ENCODE measurements at places on chromosomes 4 and X.

DNA sequence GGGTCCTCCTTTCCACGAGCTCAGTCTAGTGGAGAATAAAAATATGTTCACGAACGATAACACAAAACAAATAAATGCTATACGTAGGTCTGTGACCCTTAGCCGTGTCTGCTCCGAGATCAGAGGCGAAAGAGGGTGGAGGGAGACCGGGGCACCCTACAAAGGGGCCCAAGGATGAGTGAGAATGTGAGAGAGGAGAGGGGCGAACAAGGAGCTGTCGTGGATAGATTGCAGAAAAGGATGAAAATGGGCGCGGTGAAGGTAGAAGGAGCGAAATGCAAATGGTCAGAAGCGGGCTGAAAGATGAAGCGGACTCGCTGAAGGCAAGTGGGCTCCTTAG is 6.2 kb upstream of the ZBTB33 start:
- no peak for DNase-seq

DNA sequence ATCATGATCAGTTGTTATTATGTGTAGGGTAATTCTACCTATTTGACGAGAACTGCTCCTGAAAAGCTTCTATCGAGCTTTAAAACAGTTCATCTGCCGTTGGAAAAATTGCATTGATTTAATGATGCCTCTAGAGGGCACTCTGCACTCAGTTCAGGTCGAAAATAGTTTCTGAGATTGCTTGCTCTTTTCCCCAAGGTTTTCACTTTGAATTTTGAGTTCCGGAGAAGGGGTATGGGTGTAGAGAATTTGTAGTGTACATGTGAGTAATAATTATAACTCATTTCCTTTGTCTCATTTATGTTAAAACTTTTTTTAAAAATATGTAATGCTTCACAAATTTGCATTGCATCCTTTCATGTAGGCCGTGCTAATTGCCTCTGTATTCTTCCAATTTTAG is 28.4 kb upstream of the TNIP3 start:
- peak; percentile 64 for DNase-seq

- peak; percentile 56 for DNase-seq
Observed at GRCh38 chr4:13543839-13544605, at the start of gene NKX3-2. NKX3-2 (minus strand) TSS chr4:13544508; CDS start chr4:13544414, 94 bp downstream.

GRCh38 chr4:41475402-41475801 is 62.6 kb upstream of the LIMCH1 start:
- DNase-seq = no peak

DNA sequence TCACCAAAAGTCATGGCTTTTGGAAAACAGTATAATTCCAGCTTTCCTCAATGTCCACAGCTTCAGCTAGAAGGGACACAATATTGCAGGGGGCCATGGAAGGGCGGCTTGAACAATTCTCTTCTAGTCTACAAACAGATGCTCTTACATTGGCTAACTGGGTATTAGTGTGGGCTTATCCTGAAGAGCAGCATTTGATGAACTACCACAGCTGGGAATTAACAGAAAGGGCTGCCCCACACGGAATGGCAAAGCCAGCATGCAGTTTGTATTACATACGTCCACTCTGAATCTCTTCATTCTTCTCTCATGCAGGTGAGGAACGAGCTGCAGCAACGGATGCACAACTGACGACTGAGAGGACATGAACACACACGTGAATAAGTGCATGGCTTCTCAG is 13.0 kb upstream of the PDCL2 start:
- no peak for DNase-seq
